Fibroblast of skin of right biceps (primary cell): ENCODE measurements at places on chromosomes 1 and 21.

- DNase-seq, result no peak
Measured at GRCh38 chr1:46940307-46940706, 969 bp downstream of the CYP4A11 start.

- DNase-seq, result peak; percentile 55
Measured at GRCh38 chr1:152110365-152110859, 4.8 kb downstream of the TCHH start.

DNA sequence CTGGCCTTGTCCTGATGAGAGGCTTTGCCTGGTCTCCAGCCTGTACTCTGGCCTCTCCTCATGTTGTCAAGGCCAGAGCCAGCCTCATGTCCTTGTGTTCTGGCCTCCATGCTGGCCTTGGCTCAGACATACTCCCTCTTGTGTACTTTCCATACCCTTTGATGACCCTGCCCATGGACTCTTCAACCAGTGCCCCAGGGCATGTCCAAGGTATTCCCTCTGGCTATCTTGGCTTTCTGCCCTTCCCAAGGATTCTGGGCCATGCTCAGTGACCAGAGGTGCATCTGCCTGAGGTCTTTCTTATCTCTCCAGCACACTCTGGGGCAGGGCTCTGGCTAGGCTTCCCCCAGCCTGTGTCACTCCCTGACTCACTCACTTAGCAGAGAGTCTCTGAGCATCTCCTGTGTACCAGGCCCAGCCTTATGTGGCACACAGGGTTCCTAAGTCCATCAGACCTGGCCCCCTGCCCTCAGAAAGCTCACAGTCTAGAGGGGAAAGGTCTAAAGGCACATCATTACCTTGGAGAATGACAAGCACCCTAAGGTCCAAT is 141.4 kb upstream of the GRIK3 start:
- no peak for DNase-seq

GRCh38 chr1:31588751-31589515 is 12.6 kb downstream of the TINAGL1 start:
- peak; percentile 60 for DNase-seq

GRCh38 chr1:48499211-48499735 is 27.3 kb upstream of the SPATA6 start:
- no peak for DNase-seq

- DNase-seq, result peak; percentile 59
Measured at GRCh38 chr1:83839566-83840173, 159.3 kb downstream of the TTLL7 start.

DNA sequence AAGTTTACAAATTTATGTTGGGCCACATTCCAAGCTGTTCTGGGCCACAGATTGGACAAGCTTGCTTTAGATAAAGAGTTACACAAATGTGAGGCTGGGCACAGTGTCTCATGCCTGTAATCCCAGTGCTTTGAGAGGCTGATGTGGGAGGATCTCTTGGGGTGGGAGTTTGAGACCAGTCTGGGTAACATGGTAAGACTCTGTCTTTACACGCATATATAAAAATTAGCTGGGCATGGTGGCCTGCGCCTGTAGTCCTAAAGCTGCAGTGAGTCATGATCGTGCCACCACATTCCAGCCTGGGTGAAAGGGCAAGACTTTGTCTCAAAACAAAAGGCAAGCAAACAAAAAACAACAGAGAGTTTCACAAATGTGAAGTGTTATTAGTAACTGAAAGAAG is 5.9 kb upstream of the VCAM1 start:
- no peak for DNase-seq

GRCh38 chr1:235997931-235998330 is 67.0 kb downstream of the NID1 start:
- DNase-seq, result no peak

- peak; percentile 32 for DNase-seq
Measured at GRCh38 chr1:157363660-157364140, 188.6 kb downstream of the FCRL5 start.

- DNase-seq, result peak; percentile 9
Measured at GRCh38 chr1:180765151-180765550, 133.3 kb downstream of the XPR1 start.

DNA sequence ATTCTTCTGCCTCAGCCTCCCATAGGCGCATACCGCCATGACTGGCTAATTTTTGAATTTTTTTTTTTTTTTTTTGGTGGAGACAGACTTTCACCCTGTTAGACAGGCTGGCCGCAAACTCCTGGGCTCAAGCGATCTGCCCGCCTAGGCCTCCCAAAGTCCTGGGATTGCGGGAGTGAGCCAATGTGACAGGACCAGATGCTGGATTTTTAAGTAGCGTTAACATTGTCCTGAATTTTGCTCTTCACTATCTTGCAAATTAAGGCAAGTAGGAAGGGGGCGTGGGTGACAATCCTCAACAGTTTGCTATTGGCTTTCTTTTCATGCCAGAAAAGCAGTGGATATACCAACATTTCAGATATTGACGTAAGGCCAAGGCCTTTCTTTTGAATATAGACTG is 49.7 kb upstream of the TSNAX start:
- no peak for DNase-seq

GRCh38 chr1:233375653-233376052 is 48.1 kb downstream of the MAP3K21 start:
- DNase-seq, result no peak

- no peak for DNase-seq
Measured at GRCh38 chr1:150118716-150119115, 31.0 kb upstream of the PLEKHO1 start.

- peak; percentile 97 for DNase-seq
Measured at GRCh38 chr1:193115629-193116227, 6.1 kb upstream of the CDC73 start.

DNA sequence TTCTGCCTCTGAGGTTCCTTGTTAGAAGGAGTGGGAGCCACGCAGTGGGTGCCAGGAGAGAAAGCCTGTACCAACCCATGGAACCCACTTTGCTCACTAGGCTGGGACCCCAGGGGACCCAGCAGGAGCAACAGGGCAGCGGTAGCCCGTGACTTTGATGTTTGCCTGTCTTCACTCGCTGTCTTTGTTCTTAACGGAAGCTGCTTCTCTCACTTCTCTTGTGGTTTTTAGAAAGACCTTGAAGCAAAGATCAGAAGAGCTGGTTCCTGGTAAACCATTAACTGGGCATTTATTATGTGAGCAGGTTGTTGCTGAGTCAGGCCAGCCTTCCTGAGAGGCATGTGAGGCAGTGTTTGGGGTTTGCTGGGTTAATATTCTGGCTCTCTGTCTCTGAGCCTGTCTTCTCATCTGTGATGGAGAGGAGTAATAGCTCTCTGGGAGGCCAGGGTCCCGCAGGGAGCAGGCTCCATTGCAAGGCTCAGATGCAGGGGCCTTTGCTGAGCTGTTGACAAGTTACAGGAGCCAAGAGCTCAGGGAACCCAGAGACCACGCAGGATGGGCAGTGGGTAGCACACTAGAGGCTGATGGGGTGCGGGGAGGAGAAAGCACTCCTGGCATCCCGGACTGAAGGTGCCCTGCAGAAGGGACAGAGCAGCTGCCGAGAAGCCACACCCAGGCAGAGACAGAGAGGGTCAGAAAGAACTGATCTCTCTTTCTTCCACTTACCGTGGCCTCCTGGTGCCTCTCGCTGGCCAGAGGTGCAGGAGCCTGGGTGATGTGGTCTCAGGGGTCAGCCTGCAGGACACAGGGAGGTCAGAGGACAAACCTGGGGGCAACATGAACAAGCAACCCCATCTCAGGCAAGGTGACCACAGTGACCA is 367.5 kb upstream of the C1orf174 start:
- no peak for DNase-seq

DNA sequence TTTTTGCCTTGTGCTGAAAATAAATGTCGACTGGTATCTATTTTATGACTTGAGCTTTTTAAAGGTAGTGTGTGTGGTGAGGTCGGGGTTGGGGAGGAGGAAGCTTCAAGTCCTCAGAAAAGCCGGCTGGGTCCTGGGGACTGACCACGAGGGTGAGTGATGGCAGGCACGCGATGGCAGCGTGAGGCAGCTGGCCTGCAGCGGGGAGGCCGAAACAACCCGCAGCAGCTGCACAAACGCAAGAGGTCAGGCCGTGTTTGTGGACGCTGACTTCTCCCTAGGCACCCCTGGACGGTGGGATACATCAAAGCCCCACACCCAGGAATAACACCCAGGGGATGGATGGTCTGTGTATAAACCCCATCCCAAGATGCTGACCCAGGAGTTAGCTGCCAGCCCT is 51.4 kb downstream of the ZBTB18 start:
- no peak for DNase-seq

DNA sequence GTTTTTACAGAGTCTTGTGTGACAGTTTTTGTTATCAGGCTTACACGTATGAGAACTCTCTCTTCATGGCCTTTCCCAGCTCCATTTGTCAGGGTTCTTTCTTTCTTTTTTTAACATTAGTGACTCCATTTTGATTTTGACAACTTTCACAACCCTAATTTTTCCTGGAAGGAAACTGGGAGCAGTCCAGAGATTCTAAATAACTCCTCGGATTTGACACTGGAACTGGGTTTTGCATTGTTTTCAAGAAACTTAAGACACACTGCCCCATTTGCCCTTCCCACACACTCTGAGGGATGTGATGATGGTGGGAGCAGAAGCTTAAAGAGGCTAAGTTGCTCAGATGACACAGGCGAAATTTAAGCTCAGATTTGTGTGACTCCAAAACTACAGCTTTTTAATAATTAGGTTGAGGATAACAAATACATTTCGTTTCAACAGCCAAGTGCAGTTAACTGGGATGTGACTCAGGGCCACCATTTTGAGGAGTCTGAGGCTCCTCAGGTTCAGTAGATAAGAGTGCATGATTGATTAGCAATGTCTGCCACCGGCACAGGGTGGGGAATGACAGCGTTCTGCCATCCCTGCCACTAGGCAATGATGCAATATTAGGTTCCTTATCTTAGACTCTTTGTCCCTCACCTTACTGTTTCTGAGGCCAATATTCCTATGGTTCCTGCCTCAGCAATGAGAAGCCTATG is 95.1 kb upstream of the ATP1A1 start:
- DNase-seq, result no peak

DNA sequence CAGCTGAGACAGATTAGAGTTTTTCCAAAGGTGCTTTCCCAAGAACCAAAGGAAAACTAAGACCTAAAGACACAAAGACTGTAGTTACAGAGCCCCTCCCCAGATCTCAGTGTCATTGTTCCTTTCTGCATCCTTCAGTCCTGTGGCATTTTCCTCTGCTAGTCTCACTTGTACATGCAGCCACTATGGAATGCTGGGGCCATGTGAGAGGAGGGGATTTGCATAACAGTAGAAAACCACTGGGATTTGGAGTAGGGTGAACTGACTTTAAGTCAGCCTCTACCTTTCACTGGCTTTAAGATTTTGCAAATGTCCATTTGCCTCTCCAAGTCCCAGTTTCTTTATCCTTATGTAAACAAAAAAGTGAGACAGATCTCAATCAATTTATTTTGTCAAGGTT is 119.4 kb upstream of the F3 start:
- peak; percentile 47 for DNase-seq

DNA sequence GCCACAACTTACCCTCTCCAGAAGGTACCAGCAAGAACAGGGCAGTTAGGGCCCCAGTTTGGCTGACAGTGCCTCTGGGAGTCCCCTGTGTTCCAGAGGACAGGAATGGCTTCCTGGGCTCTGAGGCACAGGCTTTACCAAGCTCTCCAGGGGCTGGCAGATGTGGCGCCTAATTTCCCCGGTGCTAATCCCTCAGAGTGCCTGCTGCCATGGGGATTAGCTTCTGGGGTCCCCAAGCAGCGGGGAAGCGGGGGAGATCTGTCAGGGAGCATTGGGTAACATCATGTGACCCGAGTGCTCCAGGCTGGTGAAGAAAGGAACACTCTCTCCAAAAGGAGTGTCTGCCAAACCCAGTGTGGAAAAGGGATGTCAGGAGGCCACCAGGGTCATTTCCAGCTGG is at the start of gene LACTBL1:
TSS of gene LACTBL1 (minus strand) at position 107 of the 400 bp plus-strand sequence. CDS start 550 bp downstream, outside the sequence.
- DNase-seq, result no peak

DNA sequence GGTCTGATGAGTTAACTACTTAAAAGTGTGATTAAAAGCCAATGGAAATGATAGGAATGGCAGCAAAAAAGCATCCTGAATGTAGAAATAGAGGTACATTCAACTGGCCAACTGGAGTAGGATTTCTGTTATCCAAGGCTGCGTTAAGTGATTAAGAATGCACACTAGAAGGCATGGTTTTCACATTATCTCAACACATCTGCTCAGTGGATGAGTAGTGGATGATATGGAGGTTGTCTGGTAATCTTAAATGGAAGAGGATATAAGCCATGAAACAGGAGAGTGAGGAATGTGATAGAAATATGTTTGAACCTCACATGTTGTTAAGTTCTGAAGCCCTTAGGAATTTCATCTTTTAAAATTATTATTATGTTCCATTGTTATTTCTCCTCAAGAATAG is 839.9 kb downstream of the USP25 start:
- peak; percentile 48 for DNase-seq

- DNase-seq, result peak; percentile 37
Measured at GRCh38 chr1:214856843-214857242, 225.7 kb upstream of the KCNK2 start.

- peak; percentile 52 for DNase-seq
Measured at GRCh38 chr21:35113064-35113463, 64.0 kb upstream of the RUNX1 start.

- no peak for DNase-seq
Measured at GRCh38 chr1:204463125-204464060, 31.2 kb downstream of the PIK3C2B start.

- DNase-seq, result no peak
Measured at GRCh38 chr1:1297802-1298424, 9.8 kb downstream of the ACAP3 start.

- peak; percentile 74 for DNase-seq
Measured at GRCh38 chr1:68213843-68214242, 18.5 kb downstream of the WLS start.

GRCh38 chr1:108813326-108813725 is 43.6 kb downstream of the AKNAD1 start:
- no peak for DNase-seq

GRCh38 chr1:23524716-23525401 is 6.2 kb downstream of the E2F2 start:
- DNase-seq, result no peak

DNA sequence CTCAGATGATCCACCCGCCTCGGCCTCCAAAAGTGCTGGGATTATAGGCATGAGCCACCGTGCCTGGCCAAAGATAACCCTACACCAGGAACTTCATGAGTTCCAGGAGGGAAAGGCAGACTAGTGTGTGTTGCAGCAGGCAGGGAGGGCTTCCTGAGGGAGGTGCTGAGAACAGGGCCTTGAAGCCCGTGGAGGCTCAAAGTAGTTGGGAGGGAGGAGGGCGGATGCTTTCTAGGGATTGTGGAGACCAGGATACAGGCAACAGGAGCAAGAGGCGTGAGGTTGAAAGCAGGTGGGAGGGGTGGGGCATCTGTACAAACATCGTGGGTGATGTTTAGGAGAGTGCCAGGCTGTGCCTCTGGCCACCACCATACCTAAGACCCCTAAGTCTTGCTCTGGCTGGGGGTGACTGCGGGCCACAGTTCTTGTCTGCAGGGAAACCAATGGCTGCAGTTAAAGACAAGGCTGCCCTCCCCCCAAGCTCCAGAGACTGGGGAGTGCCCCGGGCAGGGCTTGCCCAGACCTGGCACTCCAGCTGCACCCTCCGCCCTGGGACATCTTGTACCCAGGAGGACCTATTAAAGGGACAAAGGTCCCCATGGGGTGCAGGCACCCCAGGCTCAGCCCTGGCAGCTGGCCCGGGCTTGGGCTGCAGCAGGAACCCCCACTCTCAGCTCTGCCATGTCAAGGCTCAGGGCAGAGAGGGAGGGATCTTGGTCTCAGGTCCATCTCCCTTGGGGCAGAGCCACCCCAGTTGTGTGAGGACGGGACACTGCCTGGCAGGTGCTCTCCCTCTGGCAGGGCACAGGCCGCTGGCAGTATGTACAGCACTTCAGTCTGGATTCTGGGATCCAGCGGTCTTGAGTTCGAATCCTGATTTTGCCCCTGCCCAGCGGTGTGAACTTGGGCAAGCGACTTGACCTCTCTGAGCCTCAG is 22.1 kb upstream of the CASZ1 start:
- DNase-seq, result no peak
